ENCODE measurements at places on chromosomes 16 and 17.

GRCh38 chr17:81967533-81968395 is 6.8 kb upstream of the NOTUM start:
- DNase-seq: peak; percentile 71

DNA sequence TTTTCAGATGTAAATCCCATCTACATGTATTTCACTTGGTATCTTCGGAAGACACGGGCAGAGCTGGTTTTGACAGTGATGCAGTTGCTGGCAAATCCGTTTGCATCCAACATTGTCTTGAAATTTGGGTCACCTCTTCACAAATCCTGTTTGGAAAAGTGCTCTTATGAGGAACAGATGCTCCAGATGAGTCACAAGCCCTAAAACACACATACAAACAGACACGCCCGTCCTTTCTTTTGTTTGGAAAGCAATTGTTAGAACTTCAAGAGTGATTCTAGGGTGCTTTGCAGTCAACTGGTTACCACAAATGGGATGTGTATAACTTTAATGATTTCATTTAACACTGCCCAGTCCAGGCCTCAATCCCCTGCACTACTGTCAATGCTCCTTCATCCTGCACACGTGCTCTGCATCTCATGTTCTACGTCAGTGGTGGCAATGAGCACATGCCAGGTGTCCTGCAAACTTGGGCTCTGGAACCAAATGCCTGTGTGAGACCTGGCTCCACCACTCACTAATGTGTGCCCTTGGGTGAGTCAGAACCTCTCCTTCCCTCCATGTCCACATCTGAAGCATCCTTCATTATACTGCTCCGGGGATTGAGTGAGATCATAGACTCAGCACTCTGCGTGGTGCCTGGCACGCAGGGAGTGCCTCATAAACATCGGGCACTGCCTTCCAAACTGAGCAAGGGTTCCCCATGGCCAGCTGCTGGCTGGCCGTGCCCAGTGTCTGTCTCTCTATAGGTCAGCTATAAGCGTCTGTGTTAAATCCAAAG is 19.3 kb upstream of the FOXF1 start:
- peak; percentile 44 for DNase-seq

GRCh38 chr17:44977065-44977464 is 9.0 kb upstream of the C1QL1 start:
- DNase-seq: no peak

DNA sequence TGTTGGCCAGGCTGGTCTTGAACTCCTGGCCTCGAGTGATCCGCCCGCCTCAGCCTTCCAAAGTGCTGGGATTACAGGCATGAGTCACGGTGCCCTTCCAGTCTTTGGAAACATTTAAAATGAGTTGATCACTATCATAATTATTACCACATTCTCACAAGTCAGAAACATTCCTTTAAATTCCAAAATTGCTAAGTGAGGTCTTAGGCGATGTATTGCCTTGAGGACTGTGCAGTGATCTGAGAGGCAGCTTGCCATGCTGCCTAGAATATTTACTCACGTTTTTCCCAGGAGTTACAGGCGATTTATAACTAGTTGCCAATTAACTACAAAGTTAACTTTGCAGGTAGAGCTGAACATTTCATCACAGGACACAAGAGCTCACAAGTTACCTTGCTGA is 5.7 kb upstream of the ATXN1L start:
- DNase-seq: peak; percentile 87

- DNase-seq: peak; percentile 47
Observed at GRCh38 chr16:88783391-88784073, 1.5 kb downstream of the PIEZO1 start.

GRCh38 chr17:64269687-64270649 is 6.9 kb upstream of the TEX2 start:
- no peak for DNase-seq

GRCh38 chr17:48626245-48627117 is at the start of gene HOXB9:
TSS of gene HOXB9 (minus strand) at chr17:48626358. CDS start at chr17:48626269, 89 bp downstream.
- DNase-seq: peak; percentile 81

DNA sequence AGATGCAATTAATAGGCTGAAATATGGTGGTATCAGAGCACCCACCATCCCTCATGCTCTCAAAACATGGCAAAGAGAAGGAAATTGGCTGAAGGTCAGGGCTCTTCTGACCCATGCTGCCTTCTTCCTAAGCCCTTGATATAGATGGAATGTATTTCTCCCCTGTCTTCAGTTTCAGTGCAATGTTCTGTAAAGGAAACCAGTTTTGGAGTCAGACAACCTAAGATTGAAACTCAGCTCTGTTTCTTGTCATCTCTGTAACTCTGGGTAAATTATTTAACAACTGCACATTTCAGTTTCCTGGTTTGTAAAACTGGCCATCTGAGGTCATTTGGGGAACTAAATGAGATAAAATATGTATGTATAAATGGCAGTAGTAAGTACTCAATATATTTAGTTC is 243.9 kb downstream of the CA10 start:
- DNase-seq: no peak

DNA sequence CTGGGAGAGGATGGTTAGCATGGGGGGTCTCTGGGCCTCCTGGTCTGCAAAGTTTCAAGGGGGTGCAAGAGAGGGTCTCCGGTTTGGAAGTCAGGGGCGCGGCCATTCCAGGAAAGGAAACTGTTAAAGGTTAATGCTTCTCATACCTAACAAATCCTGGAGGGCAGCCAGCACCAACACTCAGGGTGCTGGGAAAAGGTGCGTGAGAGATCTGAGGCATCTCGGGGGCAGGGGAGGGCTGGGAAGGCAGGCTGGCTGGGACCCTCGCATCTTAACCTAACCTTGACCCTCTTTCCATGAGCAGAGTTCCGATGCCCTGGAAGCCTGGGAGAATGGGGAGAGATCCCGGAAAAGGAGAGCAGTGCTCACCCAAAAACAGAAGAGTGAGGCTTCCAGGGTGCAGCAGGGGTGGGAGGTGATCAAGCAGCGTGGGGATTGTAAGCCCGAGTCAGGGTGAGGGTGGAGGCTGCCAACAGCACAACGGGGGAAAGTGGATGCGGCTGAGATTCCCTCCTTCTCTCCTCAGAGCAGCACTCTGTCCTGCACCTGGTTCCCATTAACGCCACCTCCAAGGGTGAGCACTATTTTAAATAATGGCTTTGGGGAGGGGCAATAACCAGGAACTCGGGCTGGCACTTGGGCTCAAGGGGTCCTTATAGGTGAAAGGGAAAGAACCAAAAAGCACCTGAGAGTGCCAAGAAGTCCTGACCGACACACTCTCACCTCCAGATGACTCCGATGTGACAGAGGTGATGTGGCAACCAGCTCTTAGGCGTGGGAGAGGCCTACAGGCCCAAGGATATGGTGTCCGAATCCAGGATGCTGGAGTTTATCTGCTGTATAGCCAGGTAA is 996 bp downstream of the TNFSF13 start:
- DNase-seq: no peak
